ENCODE measurements at places on chromosomes 13 and 19.

DNA sequence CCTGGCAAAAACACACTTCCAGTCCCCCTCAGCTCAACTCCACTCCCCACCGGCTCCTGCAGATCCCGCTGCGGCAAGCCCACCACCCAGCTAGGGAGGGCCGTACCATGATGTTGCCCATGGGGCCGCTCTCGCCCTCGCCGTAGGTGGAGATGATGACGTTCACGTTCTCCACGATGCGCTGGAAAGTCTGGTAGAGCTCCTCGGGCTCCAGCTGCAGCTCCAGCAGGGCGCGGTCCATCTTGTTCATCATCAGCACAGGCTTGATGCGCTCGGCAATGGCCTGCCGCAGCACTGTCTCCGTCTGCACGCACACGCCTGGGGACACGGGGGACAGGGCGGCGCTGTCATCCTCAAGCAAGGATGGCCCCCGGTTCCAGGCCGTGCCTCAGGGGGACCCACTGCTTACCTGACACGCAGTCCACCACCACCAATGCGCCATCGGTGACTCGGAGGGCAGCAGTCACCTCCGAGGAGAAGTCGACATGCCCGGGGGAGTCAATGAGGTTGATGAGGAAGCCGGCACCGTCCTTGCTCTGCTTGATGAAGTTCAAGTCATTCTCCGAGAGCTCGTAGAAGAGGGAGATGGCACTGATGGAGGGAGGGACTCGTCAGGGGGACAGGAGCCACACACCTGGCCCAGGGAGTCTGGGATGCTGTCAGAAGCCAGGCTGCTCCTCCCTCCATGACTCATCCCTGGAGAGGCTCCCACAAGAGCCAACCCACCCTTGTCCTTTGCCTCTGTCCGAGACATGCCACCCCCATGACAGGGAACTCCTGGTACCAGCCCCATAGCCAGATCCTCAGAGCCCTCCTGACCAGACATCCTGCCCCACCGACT lies 2.3 kb downstream of the EEF2 start:
- no peak for DNase-seq

DNA sequence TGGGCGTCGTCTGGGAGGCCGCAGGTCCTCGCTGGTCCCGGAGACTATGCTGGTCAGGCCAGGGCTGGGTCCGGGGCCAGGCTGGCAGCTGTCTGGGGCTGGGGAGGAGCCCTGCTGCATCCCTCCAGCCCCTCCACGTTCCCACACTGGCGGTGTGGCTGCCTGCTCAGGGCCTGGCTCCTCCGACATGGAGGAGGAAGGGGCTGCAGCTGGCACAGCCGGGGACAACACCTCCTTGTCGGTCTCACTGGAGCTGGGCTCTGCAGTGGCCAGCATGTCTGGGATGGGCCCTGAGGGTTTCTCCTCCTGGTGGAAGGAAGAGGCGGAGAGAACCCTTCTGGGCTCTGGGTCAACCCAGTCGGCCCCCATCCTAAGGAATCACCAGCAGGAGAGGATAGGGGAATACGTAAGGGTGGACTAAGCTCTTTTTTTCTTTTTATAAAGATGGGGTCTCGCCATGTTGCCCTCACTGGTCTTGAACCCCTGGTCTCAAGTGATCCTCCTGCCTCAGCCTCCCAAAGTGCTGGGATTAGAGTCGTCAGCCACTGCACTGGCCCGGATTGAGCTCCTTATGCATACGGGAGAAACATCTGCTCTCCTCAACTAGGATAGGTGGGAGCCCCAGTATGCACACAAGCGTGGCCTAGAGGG lies 806 bp downstream of the ZNF414 start:
- no peak for DNase-seq

DNA sequence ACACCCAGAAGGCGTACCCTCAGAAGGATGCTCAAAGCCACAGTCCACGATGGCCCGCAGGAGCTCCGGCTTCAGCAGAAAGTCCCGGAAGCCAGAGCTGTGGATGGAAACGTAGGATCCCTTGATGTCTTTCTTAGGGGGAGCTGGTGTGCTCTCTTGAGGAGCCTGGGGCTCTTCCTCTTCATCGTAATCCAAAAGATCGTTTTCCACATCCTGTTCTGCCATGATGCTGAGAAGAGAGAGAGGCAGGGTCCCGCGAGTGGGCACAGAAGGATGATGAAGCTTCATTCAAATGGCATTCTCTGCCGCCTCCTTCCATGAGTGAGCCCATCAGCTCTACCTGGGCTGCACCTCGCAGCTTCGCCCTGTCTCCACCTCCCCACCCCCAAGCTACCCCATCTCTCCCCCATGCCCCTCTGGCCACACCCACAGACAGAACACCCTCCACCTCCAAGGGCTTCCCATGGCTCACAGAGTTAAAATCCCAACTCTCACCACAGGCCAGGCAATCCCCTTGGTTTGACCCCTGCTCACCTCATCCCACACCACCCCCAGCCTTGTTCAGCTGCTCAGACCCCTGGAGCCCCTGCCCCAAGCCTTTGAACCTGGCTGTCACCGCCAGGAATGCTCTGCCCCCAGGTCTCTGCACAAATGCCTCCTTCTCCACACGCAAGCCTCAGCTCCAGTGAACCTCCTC lies 6.0 kb downstream of the DDX39A start:
- no peak for DNase-seq

DNA sequence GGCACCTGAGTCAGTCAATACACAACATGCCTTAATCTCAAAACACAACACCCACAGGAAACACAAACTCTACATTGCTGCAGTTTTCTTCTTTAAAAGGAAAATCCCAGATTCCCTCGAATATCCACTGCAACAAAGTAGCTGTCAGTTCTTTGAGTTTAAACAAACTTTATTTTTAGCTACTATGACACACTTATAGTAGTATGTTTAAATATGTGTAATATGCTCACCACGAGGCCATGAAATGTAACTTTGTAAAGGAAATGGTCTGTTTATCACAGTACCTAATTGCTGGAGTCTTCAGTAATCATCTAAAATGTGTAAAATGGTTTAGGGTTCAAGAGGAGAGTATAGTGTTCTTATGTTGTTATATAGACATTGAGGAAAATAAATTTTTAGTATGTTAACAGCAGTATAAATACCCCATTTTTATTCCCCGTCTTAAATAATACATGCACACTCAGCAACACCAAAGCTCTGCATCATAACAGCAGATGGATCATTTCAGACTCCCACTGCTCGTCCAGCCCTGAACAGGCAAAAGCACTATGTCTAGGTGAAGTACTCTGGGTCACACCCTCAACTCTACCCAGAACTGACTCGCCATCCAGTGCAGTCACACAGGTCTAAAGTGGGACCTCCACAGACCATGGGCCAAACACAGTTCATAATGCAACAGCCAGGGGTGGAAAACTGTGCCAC lies 20.6 kb downstream of the TUBGCP3 start:
- no peak for DNase-seq

DNA sequence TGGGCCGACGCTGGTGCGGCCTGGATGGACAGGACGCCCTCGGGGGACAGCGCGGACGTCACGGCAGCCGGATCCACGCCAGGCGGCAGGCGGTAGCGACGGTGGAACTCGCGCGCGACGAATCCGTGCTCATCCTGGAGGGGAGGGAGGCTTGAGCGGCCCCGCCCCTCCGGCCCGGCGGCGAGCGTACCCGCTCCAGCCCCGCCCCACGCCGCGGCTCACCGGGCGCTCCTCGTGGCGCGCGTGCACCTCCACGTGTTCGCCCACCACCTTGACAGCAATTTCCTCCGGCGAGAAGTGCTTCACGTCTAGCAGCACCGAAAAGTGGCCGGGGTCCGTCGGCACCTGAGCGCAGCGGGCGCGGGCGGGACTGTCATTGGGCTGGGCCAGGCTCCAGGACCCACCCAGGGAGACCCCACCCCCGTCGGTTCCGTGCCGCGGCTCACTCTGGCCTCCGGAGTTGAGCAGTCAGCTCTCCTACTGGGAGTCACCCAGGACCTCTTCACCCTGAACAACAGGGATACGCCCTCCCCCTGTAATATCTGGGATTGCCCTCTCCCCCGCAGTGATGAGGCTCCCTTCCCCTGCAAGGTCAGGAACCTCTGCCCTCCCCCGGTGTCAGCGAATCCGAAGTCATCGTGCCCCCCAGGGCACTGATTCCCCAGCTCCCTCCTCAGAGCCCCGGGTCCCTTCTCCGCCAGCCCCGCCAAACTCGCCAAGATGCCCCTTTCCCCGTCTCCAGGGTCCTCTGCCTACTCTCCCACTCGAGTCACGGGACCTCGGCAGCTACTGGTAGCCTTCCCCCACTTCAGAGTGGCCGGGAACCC lies 1.1 kb downstream of the HSPB6 start:
- peak; percentile 60 for DNase-seq

GRCh38 chr19:768424-768823 lies 17.5 kb downstream of the MISP start:
- DNase-seq, result no peak

- DNase-seq, result no peak
Measured at GRCh38 chr13:93066187-93066586, 160.4 kb upstream of the GPC6 start.

DNA sequence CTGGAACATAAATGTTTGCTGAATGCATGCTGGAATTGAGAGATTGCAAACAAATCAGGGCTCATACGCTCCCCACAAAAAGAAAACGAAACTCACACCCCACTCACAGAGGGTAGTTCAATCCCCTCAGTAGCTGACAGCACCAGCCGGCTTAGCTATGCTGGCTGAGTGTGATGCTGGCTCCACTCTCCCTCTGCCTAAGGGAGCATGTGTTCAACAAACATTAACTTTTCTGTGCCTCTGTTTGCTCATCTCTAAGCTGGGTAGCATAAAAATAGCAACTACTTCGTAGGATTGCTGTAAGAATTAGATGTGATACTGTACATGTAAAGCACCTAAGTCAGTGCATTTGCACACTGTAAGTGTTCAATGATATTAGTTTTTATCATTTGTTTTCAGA lies 282.6 kb downstream of the FOXO1 start:
- no peak for DNase-seq

DNA sequence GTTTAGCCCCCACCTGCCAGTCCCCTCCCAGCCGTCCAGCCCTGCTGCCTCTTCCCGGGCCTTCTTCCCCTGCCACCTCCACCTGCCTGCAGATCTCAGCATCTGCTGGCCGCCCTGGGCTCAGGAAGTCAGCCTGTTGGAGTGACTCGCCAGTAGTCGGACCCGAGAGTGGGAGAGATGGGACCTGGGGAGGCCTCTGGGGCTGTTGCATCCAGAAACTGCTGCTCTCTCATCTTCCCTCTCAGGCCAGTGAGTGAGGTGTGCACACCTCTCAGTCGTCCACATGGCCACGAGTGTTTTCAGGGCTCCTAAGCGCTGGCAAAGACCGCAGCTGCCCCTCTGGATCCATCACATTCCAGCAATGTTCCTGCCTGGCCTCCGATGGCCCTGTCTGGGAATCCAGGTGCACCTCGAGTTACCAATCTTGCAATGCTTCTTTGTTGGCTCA lies 151.8 kb upstream of the SOX1 start:
- DNase-seq, result no peak

- DNase-seq, result no peak
Measured at GRCh38 chr19:47595944-47596343, 13.0 kb upstream of the BICRA start.

DNA sequence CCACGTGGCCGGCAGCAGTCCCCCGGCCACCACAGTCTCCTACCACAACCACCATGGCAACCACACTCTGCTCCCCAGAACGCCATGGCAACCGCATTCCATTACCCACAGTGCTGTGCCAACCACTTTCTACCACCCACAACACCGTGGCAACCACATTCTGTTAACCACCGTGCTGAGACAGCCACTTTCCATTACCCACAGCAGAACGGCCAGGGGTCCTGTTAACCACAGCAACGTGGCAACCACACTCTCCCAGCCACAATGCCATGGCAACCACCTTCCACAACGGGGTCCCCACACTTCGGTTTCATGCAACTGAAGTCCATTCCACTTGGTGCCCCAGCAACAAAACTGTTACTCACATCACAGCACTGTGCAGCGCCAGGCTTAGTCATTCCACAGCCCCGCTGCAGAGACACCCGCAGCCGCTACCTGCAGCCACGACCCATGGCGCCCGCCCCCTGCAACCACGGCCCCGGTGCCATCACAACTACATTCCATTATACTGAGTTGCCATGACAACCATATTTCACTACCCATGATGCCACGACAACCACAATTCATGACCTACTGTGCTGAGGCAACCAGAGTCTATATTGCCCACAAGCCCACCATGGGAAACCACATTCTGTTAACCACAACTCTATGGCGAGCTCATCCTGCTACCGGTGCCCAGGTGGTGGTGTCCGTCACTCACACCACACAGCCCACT lies 10.0 kb downstream of the DPF1 start:
- DNase-seq, result peak; percentile 33

GRCh38 chr13:48491423-48492095 lies 41.3 kb downstream of the RCBTB2 start:
- no peak for DNase-seq

DNA sequence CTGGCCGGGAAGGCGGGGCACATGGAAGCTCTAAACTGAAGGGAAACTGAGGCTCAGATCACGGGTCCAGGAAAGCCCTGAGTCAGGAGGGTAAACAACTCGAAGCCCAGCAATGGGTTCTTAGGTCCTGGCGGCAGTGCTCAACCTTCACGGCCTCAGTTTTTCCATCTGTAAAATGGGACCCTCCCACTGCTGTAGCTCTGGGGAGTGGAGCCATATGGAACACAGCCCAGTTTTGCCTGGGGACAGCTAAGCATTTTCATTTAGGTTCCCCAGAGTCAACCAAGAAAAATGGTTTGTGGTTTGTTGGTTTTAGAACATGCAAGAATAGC lies 30.4 kb downstream of the CEBPG start:
- no peak for DNase-seq

DNA sequence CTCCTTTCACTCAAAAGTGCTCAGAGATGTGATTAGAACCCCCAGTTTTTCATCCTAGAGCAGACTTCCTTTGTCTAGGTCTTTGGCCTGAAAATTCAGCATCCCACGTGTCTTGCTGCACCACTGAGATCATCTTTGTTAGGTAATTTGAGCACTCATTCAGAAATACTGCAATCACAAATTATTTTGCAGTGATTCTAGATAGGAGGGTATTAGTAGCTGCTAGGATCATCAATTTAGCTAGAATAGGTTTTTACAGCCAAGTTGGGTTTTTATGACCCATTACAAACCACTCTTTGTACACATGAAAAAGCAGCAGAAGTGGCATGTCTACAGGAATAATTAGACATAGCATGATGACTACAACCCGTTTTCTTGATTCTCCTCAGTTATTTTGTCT lies 219.6 kb downstream of the GPC6 start:
- DNase-seq, result no peak

DNA sequence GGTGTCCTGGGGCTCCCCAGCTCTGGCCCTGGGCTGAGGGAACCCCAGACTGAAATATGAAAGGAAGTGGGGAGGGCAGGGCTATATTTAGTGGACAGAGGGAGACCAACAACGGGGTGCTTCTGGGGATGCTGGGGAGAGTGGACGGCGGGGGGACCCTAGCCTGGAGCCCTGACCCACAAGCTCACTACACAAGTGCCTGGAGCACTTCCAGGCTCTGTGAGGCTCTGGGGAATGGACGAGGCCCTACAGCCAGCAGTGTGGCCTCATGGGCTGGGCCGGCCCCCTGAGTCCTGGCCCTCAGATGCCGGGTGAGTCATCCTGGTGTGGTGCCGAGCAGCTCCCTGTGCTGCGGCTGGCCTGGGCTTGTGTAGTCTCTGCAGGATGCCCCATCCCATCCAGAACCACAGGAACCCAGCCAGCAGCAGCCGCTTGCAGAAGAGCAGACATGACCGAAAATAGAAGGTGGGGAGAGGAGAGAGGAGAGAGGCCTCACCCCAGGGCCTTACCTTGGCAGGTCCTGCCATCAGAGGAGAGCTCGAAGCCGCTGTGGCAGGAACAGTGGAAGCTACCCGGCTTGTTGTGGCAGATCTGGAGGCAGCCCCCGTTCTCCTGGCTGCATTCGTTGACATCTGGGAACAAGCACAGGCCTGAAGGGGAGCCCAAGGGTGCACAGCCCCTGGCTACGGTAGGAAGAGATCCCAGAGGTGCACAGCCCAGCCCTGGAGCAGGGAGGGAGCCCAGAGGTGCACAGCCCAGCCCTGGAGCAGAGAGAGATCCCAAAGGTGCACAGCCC lies 26.1 kb downstream of the GAS6 start:
- no peak for DNase-seq

Measured in stimulated activated CD4-positive, alpha-beta T cell treated with anti-CD3 and anti-CD28 coated beads, Interleukin-12 subunit alpha, Interleukin-12 subunit beta, amount 100 ng/mL, for 4 hours (primary cell).